ENCODE measurements at places on chromosomes 6 and 20.

DNA sequence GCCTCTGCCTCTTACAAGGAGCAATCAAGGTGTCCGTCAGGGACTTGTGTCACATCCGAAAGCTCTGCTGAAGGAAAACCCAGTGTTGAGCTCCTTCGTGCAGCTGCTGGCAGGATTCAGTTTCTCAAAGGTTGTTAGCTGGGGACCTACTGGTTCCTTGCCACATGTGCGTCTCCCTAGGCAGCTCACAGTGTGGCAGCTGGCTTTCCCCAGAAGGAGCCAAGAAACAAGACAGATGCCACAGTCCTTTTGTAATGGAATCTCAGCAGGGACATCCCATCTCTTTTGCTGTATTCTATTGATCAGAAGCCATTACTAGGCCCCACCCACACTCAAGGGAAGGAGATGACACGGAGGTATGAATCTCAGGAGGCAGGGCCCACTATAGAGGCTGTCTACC lies 488.8 kb downstream of the CD83 start:
- DNase-seq: no peak

DNA sequence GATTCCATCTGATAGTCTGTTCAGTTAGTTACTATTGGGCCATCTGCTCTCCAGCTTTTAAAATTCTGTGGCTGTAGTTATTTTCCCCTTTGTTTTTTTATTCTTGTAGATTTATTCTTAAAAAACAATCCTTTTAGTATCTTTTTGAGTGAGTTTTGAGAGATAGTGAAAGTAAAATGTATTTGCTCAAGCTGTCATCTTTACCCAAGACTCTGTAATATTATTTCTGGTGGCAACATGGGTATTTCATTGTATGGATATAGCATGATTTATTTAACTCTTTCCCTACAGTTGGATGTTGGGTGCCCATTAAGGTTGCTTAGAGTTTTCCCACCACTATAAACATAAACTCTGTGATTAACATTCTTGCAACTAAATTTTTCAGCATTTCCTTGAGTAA lies 24.6 kb downstream of the STK4 start:
- no peak for DNase-seq

DNA sequence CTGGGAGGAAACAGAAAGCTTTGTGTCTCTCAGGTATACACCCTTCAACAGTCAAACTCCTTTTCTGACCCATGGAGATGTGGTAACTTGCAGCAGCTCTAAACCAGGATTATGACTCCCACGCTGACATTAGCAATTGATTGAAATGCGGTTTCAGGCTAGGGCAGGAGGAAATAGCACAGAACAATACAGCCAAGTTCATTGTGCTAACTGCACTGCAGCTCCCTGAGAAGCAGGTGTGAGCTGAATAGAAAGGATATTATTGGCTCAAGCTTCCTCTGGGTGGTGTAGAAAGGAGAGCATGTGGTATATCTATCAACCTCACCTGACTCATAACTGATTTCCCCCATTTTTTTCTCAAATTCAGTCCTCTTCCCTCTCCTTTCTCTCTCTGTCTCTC lies 612.3 kb upstream of the BTBD3 start:
- no peak for DNase-seq

DNA sequence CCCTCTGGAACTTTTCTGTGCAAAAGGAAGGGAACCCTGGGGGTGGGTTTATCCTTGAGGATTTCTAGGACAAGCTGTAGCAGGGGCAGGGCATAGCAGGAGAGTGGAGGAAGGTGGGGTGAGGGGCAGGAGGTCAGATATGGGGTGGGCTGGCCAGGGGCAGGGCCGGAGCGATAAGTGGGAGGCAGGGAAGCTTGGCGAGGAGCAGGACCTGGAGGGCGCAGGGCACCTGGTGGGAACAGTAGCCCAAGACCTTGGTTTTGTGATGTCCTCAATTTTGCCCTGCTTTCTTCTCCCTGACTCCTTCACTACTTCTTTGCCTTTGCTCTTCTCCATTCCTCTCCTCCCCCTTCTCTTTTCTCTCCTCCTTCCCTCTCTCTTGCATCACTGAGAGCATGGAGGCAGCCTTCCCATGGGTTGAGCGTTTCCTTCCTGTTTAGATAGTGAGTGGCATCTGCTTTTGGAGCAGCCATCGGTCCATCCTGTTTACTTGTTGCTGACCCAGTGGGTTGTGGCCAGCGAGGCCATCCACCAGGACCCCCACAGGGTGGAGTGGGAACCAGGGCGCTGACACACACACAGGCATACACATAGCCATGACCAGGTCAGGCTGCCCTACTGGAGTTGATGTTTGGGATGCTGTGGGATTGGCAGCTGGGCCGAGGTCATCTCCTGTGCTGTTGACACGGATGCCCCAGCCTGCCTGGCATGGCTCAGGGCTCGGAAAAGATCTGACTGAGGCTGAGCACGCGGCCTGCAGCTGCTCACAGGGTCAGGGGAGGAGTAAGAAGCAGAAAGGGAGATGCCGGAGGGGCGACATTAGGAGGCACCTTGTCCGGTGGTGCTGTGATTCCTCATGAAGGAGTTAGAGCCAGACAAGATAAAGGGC lies 121.0 kb upstream of the RNF24 start:
- DNase-seq: no peak

DNA sequence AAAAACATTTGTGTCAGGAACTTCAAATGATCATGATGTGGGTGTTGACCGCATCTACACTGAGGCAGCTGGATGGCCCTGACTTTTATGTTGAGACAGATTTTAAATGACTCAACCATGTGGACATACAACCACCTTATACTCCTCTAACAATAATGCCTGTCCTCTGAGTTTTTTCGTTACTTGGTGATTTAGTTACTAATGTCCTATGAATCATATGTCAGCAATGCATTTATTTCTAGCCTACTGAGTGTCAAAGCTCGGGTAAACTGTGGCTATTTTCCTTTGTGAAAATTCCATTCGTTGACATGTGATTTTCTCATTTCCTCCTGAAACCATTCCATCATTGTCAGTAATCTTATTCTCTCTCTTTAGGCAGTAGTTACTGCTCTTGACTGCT lies 38.9 kb upstream of the NKX2-4 start:
- DNase-seq: no peak

- DNase-seq: no peak
Measured at GRCh38 chr6:91782802-91783201, 1195.9 kb upstream of the MAP3K7 start.

DNA sequence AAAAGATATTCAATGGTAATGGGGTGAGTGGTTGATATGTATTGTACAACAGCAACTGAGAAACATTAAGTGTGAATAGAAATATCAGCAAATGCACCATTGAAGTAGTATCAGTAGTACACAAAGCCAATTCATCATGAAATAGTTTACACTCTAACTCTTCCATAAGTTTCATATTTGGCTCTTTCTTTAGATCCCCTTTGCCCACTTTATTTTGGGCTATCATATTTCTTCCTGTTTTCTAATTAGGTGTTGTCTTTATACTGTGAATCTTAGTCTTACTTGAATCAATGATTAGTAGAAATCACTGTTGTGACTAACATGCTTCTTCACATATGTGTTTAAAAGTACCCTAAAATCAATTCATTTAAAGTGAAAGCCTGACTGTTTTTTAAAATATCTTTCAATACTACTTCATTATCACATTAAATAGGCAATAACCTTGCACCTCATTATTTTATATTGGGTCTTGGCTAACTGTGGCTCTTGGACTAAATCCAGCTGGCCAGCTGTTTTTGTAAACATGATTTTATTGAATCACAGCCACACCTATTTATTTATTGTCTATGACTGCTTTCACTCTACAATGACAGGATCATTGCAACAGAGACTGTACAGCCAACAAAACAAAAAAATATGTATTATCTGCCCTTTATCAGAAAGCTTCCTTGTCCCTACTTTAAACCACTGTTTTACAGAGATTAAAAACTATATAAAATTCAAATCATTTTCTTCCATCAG lies 38.9 kb downstream of the EYS start:
- DNase-seq: no peak

- no peak for DNase-seq
Measured at GRCh38 chr6:43090559-43090956, 14.4 kb downstream of the PTK7 start.

DNA sequence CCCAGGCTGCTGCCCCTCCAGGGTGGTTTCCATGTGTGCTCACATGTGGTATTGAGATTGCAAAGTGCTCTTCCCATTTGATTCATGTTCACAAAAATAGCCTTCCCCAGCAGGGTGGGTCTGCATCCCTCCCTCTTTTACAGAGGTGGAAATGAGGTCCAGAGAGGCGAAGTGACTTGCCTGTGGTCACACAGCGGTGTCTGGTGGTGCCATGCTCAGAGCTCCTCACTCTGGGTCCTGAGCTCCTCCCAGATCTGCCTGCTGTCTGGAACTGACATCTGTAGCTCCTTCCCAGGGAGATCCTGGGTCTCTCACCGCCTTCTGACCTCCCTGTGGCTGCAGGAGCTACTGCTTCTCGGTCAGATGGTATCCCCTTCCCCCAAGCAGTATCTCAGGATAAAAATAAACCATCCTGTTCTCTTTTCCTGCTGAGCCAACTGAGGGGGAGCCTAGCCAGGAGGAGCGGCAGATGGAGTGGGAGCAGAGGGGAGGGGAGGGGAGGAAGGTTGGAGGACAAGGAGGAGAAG lies 11.9 kb downstream of the CD40 start:
- DNase-seq: no peak

Measured in GOT3 (cell line).